ENCODE measurements at places on chromosomes 6 and 20.
A peak's percentile ranks its signal among the peaks of the same experiment; 100 is the strongest.

- DNase-seq = no peak
Measured at GRCh38 chr6:45003387-45003786, 324.7 kb upstream of the RUNX2 start.

DNA sequence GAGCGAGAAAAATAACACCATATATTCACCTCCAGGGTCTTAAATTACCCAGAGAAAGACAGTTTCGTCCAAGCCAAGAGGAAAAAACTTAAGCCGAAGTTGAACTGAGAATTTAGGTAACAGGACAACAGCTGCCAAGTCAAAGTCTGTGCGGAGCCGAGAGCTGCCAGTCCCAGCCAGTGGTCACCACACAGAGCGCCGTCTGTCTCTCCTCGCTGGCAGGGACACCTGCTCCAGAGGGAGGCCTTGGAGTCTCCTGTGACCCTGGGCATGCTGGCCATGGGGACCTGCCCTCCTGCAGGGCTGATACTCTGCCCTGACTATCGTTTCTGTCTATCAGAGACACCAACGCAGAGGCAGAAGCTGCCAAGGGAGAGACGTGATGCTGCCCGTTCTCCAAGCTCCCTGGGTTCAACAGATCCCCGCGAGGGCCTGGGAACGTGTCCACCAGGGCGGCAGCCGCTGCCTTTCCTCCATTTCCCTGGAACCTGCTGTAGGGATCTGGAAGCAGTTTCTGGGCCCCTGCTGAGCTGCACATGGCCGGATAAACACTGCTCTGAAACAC is 341.3 kb downstream of the SMOC2 start:
- DNase-seq = no peak

- no peak for DNase-seq
Measured at GRCh38 chr6:138521790-138522189, 22.5 kb upstream of the NHSL1 start.

DNA sequence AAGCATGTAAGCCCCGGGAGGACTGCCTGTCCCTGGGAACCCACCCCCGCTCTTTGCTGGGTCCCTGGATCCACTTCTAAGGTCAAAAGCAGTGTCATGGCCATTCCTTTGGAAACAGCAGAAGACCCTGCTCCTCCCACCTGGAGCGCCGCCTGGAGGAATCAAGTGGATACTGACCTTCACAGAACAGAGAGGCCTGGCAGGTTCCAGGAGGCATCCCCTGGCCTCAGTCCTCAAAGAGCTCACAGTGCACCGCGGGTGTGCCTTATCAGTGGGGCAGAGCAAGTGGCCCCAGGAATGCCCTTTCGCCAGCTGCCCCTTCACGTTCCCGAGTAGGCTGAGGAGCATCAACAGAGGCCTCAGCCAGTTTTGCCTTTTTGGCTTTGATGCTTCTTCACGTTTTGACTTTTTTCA is 11.1 kb upstream of the SLC4A11 start:
- peak; percentile 38 for DNase-seq

GRCh38 chr6:5525209-5525608 is 263.9 kb downstream of the FARS2 start:
- DNase-seq = no peak
